ENCODE measurements at places on chromosomes 2 and 18. TPM values are rescaled to one million over a fixed set of nuclear protein-coding genes. Genes with fewer than 3 reads are reported as not detected.

DNA sequence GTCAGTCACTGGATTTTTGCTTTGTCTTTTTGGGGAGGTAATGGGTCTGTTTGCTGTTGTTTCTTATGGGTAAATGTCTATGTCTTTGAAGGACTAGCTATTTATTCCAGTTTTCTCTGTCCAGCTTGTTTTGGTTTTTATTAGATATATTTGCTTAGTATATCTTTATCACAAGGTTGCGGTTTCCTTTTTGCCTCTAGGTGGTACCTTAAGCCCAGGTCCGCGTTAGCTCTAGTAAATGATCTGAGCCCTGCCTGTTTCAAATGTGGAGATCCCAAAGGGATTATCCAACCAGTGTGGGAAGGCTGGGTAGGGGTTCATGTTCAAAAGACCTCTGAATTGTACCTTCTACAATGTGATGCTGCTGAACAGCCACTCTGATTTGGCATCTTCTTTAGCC lies 114.5 kb downstream of the MYO3B start:
- DNase-seq = no peak

DNA sequence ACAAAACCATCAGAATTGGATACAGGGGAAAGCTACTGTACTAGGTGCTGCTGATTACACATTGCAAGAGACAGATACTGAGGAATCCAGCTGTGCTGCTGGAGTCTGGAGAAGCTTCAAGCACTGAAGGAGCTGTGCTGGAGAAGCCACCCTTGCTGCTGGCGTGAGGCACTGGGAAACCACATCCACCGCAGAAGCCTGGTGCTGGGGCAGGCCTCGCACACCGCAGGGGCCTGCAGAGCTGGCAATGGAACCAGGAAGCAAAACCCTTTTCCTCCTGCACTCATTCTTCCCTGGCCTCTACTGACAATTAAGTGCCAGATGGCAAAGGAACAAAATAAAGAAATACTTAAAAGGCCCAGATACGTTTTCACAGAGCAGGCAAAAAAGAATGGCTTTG lies 94.4 kb upstream of the MSH6 start:
- no peak for DNase-seq

- DNase-seq = no peak
Observed at GRCh38 chr2:175206866-175207265, 25.4 kb upstream of the ATP5MC3 start.

DNA sequence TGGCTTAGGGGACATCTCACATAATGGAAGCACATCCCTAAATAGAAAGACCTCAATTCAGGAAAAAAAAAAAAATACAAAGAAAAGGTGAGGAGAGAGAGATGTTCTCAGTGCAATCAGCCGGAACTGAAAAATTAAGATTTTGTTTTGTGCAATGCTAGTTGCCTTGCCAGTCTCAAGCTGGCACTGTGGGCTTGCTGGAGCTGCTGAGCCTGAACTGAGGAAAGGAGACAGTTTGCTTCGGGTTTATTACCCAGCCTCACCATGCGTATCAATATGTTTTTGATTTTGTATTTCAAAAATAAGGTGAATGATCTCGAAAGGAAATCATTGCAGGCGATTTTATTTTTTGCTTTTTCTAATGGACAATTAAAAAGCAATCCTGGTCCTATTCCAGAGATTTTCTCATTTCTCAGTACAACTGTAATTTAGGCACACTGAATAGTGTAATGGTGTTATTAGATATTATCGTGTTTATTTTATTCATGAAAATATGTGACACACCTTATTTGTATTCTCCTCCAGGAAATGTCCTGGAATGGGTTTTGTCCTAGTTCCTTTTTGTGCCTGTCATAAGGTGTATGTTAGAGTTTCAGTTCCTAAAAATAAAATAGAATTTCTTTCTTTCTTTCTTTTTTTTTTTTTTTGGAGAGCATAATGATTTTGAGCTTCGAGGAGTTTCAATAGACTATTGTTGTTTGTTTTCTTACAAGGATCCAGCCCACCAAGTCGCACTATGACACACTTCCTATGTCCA lies 72.8 kb upstream of the ZEB2 start:
- no peak for DNase-seq

DNA sequence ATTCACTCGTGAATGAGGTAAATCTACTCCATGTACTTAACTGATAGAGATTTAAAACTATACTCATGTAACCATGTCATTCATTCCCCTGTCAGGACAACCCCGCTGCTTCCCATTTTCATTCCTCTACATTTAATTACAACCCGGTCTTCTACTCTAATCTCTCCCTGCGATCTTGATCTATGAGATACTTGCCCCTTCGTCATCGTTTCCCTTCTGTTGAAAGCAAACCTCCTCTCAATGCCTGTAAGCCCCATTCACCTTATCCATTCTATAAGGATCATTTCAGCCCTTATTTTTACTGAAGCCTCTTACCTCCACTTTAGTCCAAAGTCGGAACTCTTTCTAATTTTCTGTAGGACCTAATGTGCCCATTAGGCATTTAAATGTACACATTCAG lies 492.6 kb downstream of the DPP10 start:
- no peak for DNase-seq

- DNase-seq = no peak
Observed at GRCh38 chr2:158043181-158043948, 58.3 kb upstream of the UPP2 start.

- peak; percentile 22 for DNase-seq
Observed at GRCh38 chr18:64409511-64409910, 260.6 kb upstream of the LINC00305 start.

Gene IL36RN
- 0.69 TPM for total RNA-seq
